ENCODE measurements at places on chromosomes 2 and 18. TPM values are rescaled to one million over a fixed set of nuclear protein-coding genes. Genes with fewer than 3 reads are reported as not detected.

The GCC2 gene
- 24.8 TPM for total RNA-seq

The SFT2D3 gene
- 5.2 TPM for total RNA-seq

The RAB27B gene
- total RNA-seq, result 0.10 TPM

The GRP gene
- total RNA-seq, result not detected

The VWC2L gene
- not detected for total RNA-seq

The ZNF519 gene
- 3.9 TPM for total RNA-seq

The REG3A gene
- not detected for total RNA-seq

The UGT1A8 gene
- not detected for total RNA-seq

The NEUROD1 gene
- not detected for total RNA-seq

The STK39 gene
- total RNA-seq, result 8.8 TPM

The OTOS gene
- total RNA-seq, result not detected

The TMBIM1 gene
- total RNA-seq, result 142 TPM

The CD226 gene
- under 0.01 TPM for total RNA-seq

The CYP1B1 gene
- total RNA-seq, result 1.6 TPM

The TDRD15 gene
- total RNA-seq, result not detected

The ZBTB7C gene
- not detected for total RNA-seq

The CHRNG gene
- not detected for total RNA-seq

The PLEKHB2 gene
- 95.1 TPM for total RNA-seq

The RRM2 gene
- total RNA-seq, result 59.2 TPM

The MAP3K19 gene
- total RNA-seq, result not detected

The KIAA2012 gene
- not detected for total RNA-seq

The LNPK gene
- 14.1 TPM for total RNA-seq

The SERPINB2 gene
- total RNA-seq, result 0.65 TPM

The CHRND gene
- total RNA-seq, result not detected

The DSG4 gene
- not detected for total RNA-seq

The RESP18 gene
- total RNA-seq, result not detected

The REG3G gene
- not detected for total RNA-seq

The KYNU gene
- total RNA-seq, result not detected

The ZNF385B gene
- not detected for total RNA-seq

The IL1F10 gene
- not detected for total RNA-seq

The SULT1C2 gene
- not detected for total RNA-seq

The ACVR1C gene
- total RNA-seq, result not detected

Data from vein endothelial cell (primary cell).